ENCODE measurements at places on chromosomes 12 and 14.

GRCh38 chr14:32203928-32204357 is 874 bp upstream of the RNU6-8 start:
- DNase-seq = peak; percentile 31

DNA sequence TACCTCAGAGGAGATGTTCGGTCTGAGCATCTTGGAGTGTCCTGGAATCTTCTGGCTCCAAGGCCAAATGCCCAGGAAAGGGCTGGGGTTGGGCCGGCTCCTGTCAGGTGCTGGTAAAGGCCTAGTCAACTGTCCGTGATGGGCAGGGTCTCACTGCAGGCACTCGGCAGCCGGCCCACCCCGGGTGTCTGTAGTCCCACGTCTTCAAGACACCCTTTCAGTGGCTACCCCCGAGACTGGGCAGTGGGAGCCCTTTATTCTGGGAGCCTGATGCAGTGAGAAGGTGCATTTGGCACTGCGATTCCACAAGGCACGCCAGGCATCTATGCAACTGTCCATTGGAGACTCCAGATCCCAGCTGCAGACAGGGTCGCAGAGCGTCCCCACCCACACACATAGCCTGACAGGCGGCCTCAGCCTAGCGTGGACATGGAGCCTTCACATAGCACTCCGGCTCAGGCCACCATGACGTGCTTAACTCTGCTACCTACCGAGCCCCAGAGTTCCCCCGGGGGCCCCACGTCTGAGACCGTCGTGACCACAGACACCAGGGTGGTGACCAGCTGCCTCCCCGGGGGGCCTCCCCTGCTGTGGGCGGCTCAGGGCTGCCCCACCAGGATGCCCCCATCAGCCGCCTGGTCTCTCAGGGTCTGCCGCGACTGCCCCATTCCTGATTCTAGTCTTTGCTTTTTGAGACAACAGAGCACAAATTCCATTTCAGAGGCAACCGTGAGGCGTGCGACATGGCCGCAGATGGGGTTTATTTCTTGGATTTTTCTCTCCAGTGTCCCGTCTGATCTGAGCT is 331.8 kb upstream of the SFSWAP start:
- no peak for DNase-seq

- DNase-seq = no peak
Observed at GRCh38 chr12:122481861-122482260, 18.9 kb downstream of the ZCCHC8 start.

GRCh38 chr14:61644834-61645233 is 50.5 kb upstream of the HIF1A start:
- DNase-seq = no peak

DNA sequence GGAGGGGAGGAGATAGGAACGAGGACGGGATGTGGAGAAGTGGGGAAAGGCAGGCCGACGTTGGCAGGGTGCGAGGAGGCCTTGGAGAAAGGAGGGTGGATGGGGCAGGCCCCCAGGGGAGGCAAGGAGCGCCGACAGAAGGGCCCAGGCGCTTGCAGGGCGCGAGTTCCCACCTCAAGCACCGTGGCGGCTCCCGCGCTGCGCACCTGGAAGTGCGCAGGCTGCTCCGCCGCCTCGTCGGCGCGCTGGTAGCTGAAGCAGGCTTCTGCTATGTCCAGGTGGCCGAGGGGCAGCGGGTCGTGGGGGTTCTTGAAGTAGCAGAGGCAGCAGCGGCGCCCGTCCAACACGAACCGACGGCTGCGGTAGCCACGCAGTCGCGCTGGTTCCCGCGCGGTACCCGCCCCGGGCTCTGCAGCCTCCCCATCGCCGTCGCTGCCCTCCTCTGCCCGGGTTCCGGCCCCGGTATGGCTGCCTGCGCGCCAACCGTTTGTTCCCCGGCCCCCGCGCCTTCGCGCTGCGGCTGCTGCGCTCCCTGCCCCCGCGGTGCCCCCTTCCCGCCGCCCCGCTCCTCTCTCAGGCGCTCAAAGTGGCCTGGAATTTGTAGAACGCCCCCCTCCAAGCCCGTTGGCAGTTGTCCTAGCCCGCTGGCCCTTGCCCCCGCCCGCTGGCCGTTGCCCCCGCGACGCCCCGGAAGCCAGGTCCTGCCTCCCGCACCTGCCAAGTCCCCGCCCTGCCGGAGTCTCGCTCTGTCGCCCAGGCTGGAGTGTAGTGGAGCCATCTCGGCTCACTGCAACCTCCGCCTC is 1.1 kb upstream of the ACTR6 start:
- DNase-seq = peak; percentile 87

- DNase-seq = peak; percentile 45
Observed at GRCh38 chr14:93648440-93649168, 139.7 kb downstream of the PRIMA1 start.

DNA sequence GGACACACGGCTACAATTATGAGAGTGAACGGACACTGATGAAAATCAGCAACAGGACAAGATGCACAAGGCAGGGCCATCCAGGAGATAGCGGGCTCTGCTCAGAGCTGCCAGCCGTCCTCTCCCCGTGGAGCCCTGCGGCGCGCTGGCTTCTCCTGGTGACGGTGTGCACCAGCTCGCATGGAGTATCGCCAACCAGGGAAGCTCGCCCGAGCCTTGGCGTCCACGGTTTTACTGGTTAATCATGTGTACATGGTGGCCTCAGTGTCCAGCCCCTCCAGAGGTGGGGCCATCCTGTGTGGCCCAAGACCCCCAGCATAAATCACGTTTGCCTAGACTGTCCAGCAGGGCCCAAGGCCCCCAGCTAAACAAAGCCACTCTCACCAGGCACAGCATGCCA is 31.2 kb upstream of the DYNC1H1 start:
- DNase-seq = no peak

GRCh38 chr12:76024102-76024781 is 7.3 kb downstream of the PHLDA1 start:
- DNase-seq = no peak

DNA sequence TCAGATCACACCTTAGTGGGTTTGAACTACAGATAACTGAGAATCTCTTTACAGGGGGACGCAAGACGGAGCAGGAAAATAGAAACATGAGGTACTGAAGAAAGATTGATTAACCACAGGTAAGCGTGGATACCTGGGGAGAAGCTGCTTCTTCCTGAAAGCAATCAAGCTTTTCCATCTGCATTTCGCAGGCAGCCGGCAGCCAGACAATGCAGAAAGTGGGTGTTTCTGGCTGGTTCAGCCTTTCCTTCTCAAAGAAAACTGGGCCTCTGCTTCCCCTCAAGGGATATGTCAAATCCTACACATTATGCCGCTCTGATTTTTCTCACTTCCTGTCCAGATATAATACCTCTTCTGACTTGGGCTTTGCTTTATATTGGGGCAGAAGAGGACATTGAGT is 39.1 kb upstream of the PPFIA2 start:
- no peak for DNase-seq

GRCh38 chr12:32503730-32504129 is 104.4 kb downstream of the FGD4 start:
- no peak for DNase-seq

DNA sequence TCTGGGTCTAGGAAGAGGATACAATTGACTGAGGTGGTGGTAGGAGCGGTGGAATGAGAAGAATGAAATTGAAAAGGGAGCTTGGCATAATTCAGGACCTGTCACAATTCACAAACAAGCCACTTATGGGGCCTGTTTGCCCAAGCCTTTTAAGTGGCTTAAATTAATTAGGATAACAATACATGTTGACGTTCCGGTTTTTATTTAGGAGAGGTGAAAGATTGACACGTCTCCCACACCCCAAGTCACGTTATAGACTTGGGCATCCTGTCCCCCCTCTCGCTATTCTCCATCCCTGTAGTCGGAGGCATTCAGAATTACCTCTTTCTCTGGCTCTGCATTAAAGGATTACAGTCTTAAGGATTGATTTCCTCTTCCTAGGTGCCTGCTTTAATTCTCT is 954 bp upstream of the CALCOCO1 start:
- DNase-seq = no peak

GRCh38 chr14:66432334-66432733 is 53.8 kb upstream of the CCDC196 start:
- DNase-seq = no peak

DNA sequence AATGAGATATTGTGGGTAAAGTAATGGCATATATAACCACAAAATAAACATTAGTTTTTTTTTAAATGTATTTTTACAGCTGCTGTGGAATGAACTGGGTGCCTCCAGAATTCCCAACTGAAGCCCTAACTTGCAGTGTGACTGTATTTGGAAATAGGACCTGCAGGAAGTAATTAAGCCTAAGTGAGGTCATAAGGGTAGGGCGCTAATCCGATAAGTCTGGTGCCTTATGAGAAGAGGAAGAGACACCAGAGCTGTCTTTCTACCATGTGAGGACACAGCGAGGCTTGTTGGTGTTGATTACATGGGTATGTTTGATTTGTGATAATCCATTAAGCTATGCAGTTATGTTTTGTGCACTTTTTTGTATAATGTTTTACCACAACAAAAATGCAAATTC is 136.8 kb downstream of the TPH2 start:
- DNase-seq = no peak

DNA sequence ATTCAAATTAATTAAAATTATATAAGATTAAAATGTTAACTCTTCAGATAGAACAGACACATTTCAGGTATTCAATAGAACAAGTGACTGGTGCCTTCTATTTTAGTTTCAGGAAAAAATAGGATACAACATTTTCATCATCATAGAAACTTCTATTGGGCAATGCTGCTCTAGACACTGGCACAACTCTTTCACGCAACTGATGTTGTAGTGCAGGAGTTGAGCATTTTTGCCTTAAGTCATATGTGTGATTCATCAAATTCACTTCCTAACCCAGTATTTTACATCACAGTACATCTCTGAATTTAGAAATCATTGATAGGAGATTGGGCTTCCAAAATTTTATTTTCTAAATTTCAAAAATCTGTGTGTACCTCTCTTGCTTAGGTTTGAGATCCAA is 215.4 kb upstream of the DIO2 start:
- DNase-seq = no peak

GRCh38 chr12:91902860-91903683 is 242.6 kb downstream of the BTG1 start:
- no peak for DNase-seq

GRCh38 chr12:95184121-95184520 is 33.1 kb downstream of the FGD6 start:
- DNase-seq = no peak

DNA sequence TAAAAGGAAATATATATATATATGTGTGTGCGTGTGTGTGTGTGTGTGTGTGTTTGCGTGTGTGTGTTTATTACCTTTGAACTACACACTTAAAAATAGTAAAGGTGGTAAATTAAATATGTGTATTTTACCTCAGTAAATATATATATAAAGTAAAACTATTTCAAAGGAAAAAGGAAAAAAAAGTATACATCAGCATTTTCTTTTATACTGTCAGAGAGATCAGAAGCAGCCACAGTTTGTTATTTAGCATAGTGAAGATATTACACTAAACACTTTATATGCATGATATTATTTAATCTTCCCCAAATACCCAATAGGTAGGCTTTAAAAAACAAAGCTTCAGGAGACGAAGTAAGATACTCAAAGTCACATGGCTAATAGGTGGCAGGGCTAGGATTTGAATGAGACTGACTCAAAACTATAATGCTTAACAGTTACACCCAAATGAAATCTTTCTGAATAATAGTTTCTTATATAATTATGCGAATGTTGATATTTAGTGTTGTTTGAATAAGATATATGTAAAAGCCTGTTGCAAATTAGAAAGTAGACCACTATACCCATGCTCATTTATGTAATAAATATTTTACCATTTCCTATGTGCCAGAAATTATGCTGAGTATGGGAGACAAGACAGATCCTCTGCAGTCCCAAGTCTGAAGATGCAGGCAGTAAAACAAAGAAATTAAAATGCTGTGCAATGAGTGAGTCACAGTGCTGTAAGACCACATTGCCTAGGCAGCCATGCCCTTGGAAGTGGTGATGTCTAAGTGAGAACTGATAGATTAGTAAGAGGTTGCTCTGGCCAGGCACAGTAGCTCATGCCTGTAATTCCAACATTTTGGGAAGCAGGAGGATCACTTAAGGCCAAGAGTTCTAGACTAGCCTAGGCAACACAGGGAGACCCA is 66.1 kb downstream of the PDZRN4 start:
- DNase-seq = no peak

DNA sequence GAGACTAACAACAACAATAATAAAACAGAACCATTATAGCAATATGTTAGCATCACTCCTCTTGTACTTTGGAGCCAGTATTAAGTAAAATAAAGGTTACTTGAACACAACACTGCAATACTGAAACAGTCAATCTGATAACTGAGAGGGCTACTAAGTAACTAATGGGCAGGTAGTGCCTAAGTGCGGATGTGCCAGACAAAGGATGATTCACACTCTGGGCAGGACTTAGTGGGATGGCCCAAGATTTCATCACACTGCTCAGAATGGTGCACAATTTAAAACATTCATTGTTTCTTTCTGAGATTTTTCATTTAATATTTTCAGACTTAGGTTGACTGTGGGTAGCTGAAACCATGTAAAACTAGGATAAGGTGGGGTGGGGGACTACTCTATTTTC is 131.9 kb upstream of the CAND1 start:
- no peak for DNase-seq

Measured in stimulated activated CD4-positive, alpha-beta T cell treated with anti-CD3 and anti-CD28 coated beads, Interleukin-15, amount 100 ng/mL, for 24 hours (primary cell).